Esophagus mucosa (tissue), 1 donor: ENCODE measurements at places on chromosomes 2 and 18.

DNA sequence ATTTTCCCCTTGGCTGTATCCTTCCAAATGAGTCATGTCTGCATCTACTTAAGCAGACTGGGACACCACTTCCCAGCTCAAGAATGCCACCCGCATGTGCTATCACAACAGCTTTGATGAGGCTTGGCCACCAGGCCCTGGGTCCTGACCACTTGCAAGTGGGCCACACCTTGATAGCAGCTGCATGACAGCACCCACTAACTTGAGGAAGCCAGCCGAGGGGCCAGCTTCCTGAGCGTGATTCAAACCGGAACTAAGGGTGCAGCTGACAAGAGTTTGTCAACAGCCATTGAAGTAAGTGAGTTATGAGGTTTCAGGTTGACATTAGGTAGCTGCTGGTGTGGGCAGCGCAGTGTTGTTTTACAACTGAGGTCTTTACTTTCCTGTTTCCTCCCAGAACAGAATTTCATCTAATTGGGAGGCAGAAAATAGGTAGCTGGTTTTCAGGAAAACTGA lies 54.4 kb downstream of the EPHA4 start:
- peak; percentile 43 for ATAC-seq

GRCh38 chr18:62131301-62131909 lies 55.5 kb downstream of the PIGN start:
- peak; percentile 53 for ATAC-seq

GRCh38 chr2:241195506-241196130 lies 7.1 kb downstream of the ANO7 start:
- ATAC-seq = no peak

- ATAC-seq = no peak
Observed at GRCh38 chr2:11923935-11924334, 177.5 kb downstream of the LPIN1 start.

- peak; percentile 33 for ATAC-seq
Observed at GRCh38 chr2:28713577-28714298, 37.9 kb upstream of the PPP1CB start.

DNA sequence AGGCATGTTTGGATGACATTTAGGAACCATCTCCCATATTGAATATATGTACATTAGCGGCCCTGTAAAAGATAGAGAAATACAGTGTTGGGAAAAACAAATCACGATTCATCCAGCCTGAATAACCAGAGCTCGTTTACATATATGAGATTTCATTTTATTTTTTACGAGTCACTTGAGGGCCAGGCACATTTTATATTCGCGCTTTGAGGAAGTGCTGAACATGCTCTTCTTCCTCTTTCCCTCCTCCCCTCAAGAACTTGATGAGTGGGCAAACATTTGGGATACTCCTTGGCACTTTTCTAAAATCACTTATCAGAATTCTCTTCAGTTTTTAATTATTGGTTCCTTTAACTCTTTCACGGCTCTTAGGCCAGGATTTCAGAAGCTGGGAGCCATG lies 268.0 kb upstream of the TANK start:
- no peak for ATAC-seq

DNA sequence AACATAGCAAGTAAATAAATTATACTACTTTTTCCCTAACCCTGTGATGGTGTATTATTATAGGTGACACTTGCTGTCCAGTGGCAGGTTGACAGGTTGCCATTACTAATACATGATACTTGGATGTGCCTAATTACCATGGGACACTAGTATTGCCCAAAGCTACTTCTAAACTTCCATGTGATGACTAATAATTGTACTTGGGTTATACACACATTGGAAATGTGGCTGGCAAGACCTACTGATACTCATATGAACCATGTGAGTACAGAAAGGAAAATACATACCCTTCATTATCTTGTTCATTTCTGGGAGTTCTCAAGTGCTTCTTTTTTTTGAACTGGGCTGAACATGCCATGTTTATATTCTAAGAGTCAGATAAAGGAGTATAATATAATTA lies 156.4 kb downstream of the IKZF2 start:
- peak; percentile 64 for ATAC-seq

GRCh38 chr18:58400331-58400870 lies 228.5 kb downstream of the ALPK2 start:
- ATAC-seq = no peak

DNA sequence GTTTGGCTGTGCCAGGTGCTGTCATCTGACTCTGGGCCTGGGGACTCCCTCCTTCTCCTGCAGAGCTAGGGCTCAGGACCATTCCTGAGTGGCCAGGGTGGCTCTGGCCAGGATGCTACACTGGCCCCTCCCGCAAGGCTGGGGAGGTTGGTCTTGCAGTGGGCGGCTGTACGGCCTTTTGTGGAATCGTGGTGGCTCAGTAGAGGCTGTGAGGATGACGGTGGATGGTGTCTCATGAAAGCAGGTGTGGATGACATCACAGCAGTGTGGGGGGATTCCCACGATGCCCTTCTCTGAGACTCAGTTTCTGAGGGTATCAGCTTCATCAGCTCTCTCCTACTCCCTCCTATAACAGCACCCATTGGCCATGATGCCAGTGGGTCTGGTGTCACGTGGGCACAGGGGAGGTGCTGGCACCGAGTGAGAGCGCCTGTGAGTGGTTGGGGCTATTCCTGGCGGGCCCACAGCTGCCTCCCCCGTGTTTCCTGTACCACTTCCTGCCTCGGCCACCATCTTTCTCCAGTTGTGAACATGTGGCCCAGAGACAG lies 144.2 kb upstream of the HDAC4 start:
- ATAC-seq = no peak

GRCh38 chr2:45723857-45724256 lies 72.4 kb downstream of the PRKCE start:
- ATAC-seq = no peak

- no peak for ATAC-seq
Observed at GRCh38 chr18:55402731-55403405, 185.1 kb downstream of the TCF4 start.

GRCh38 chr2:24452502-24452885 lies 38.6 kb upstream of the NCOA1 start:
- no peak for ATAC-seq

GRCh38 chr2:100250645-100251044 lies 71.7 kb downstream of the LONRF2 start:
- no peak for ATAC-seq
